ENCODE measurements at places on chromosomes 16 and 17. TPM values are rescaled to one million over a fixed set of nuclear protein-coding genes. Genes with fewer than 3 reads are reported as not detected.

GRCh38 chr16:85600530-85601271, 12.4 kb upstream of the GSE1 start:
- no peak for DNase-seq

- peak; percentile 50 for DNase-seq
These were observed 1.7 kb downstream of the MYOCD start for GRCh38 chr17:12667299-12667958.

AGRP gene
- not detected for total RNA-seq

- DNase-seq = no peak
These were observed 16.1 kb downstream of the MGRN1 start for GRCh38 chr16:4640572-4641305.

DNA sequence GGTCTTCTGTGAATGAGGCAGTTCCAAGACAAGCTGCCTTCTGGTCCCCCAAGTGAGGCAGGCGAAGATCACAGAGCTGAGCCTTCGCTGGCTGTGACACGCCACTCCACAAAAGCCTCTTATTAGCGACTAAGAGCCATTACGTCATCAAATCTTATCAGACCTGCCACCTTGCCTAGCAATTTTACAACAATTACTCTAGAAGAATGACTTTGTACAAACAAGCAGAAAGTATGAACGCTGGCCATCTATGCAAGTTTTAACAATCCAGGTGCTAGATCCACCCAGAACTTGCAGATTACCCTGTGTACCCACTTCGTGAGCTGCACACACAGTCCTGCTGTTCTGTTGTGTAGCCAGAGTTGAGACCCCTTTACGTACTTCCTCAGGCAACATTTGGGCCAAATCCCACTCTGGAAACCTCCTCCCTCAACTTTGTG, 3.8 kb upstream of the ICAM2 start:
- no peak for DNase-seq

C16orf92 gene
- not detected for total RNA-seq

DNA sequence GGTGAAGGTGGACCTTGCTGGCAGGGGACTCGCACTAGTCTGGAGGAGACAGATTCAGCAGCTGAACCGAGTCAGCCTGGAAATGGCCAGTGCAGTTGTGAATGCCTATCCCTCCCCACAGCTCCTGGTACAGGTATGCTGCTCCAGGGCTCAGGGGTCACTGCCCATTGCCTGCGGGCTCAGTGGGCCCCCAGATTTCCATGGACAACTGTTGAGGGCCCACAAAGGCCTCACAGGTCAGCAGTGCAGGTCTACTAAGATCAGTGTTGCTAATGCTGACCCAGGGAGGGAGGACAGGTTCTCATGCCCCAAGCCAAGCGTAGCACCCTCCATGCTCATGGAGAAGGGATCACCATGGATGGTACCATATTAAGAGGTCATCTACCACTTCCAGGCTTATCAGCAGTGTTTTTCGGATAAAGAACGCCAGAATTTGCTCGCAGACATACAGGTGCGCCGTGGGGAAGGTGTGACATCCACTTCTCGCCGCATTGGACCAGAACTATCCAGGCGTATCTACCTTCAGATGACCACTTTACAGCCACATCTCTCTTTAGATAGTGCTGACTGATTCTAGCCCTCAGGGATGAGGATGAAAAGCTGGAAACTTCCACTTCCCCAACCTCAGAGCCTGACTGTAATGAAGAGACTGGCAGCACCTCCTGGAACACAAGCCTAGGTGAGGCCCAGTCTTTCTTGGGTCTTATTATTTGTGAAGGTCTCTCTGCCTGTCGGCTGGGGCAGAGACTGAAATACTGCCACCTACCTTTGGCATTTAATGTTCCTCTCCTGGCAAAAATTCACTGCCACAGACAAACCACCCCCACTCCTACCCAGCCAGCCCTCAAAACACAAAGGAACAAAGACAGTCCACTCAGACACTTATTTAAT, 7.6 kb downstream of the EME1 start:
- no peak for DNase-seq

- no peak for DNase-seq
These were observed 18.7 kb upstream of the LGALS9 start for GRCh38 chr17:27612160-27612770.

DNA sequence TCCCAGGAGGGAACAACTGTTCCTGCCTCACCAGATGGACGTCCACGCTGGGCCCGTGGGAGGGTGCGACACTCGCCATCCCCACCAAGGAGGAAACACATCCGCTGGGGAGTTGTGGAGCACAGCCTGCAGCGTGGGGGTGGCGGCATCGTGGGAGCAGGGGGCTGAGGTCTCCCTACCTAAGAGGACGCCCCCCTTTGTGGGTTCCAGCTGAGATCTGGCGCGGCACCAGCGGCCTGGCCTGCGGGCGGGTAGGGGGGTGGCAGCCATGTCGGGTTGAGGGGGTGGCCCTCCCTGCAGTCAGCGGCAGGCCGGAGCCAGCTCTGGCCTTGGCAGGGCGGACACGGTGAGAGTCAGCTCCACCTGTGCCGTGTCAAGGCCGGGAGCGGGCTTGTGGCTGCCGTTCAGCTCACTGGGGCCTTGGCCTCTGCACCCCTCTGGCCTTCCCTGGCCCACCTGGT, 116.7 kb upstream of the CIBAR2 start:
- DNase-seq = no peak

GRCh38 chr16:50265260-50265659, 1.1 kb upstream of the ADCY7 start:
- DNase-seq = peak; percentile 31

NPB gene
- 3.7 TPM for total RNA-seq

DNA sequence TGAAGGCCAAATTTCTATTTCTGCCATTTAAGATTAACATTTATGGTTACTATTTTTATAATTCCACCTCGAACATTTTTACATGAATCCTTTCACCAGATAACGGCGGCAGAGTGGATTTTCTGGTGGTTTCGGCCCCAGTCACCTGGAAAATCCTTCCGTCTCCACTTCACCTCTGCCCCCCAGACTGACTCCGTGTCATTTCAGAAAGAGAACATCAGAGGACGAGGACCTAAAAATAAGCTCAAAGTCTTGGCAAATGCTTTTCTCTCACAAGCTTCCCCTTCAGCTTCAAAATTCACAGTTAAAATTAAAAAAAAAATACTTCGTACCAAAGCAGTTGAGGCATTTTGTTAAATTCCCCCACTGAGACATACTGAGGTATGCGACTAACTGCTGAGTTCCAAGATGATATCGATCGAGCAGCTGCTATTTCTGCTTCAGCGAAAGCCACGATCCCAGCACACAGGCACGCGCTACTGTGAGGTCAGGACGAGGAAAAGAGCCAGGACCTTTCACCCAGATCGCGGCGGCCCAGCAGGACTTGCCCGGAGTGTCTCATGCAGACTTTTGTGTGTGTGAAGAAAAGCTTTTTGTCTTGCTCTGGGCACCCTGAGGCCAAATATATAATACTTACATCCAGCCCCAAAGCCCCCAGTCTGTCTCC, 36.8 kb downstream of the ASPA start:
- DNase-seq = peak; percentile 50

GRCh38 chr16:2987833-2988232, 7.6 kb upstream of the PKMYT1 start:
- DNase-seq = no peak

DNA sequence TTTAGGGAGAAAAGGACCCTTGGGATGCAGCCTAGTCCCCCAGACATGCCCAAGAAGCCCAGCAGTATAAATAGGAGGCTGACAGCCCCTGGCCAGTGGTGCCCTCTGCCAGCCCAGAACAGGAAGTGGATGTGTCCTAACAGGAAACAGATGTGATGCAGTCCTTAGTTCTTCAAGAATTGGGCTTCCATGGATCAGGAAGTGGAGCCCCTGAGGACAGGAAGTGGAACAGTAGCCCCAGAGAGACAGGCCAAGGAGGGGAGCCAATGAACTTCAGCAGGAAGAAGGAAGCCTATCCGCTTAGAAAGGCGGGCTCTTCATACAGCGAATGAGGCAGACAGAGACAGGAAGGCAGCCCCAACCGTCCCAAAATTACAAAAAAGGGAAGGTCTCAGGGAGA, 7.2 kb downstream of the CTF1 start:
- peak; percentile 35 for DNase-seq

SOCS7 gene
- 5.2 TPM for total RNA-seq

DNA sequence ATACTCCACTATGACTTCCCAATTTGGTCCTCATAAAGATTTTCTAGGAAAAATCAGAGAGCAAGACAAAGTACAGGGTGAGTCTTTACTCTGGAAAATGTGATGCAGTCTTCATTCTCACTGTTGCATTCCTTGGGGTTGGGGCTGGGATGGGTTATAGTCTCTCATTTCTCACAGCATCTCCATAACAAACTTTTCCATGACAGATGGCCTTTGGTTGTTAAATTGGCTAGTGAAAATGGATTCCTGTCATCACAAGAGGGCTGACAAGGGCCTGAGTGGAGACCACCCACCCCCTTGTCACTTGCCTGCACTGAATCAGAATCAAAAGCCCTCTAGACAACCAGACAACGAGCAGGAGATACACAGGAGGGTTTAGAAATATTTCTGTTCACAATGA, 174.6 kb downstream of the AATF start:
- DNase-seq = no peak

GRCh38 chr17:8125154-8125946, 1.4 kb upstream of the HES7 start:
- DNase-seq = peak; percentile 63

DNA sequence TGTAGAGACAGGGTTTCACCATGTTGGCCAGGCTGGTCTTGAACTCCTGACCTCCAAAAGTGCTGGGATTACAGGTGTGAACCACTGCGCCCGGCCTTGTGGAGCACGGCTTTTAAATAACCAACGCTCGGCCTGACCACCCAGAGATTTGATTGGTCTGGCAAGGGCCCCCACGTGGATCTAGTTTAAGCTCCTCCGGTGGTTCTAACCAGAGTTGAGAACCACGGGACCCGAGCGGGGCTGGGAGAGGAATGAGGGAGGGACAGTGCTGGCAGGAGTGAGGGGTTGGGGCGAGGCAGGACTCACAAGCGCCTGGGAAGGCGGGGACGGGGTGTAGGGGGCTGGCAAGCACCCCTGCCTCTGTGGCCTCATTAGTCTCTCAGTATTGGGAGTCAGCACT, 3.0 kb downstream of the NLRC3 start:
- DNase-seq = no peak

SLC26A11 gene
- 2.2 TPM for total RNA-seq

DNA sequence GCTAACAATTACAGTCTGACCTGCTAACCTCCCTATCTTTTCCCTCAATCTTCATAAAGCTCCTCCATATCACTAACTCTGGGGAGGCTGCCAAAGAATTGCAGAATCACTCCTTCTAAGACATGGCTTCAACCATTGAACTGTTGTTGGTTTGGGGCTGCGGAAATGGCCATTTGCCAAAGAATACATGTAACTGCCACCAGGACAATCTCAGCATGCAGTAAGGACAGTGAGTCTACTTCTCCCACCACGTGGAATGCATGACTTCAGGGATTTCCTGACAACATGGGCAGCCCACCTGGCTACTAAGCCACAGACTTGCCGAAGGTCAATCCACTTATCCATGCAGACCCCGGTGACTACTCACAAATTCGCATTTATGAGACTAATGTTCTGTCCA, 104.3 kb upstream of the NUDT7 start:
- DNase-seq = peak; percentile 55

- DNase-seq = no peak
These were observed at the start of gene ABCA8 for GRCh38 chr17:68955181-68955841. Gene ABCA8, minus strand, starts transcription at chr17:68955392. Its CDS starts 13,358 bp downstream, at chr17:68942034.

- DNase-seq = no peak
These were observed 308.1 kb upstream of the MYOCD start for GRCh38 chr17:12357600-12357999.

PLA2G10 gene
- not detected for total RNA-seq
